ENCODE measurements at places on chromosomes 6 and 20.

- no peak for DNase-seq
These were observed 62.0 kb downstream of the RSPO3 start for GRCh38 chr6:127180426-127180825.

- no peak for DNase-seq
These were observed 351.4 kb downstream of the FOXA2 start for GRCh38 chr20:22232923-22233322.

- DNase-seq, result no peak
These were observed 34.4 kb upstream of the PTPN1 start for GRCh38 chr20:50475681-50476292.

- DNase-seq, result no peak
These were observed 42.1 kb upstream of the RIN2 start for GRCh38 chr20:19715986-19716385.

- DNase-seq, result no peak
These were observed 19.3 kb downstream of the RIPOR2 start for GRCh38 chr6:24916496-24916895.

DNA sequence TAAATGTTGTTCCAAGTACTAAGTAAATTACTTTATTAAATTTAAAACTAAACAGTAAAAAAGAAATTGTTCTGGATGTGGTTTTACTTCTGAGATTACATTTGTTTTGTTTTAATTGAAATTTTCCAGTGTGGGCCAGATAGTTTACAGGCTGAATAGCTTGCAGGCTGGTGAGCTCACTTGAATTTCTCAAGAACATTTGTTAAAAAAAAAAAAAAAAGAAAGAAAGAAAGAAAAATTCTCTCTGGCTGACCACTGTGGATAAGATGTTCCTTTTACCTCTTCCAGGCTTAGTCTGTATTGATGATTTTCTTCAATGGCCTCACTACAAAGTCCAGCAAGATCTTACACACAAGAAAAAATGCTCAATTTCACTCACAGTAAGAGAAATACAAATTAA lies 85.4 kb downstream of the PLCG1 start:
- DNase-seq, result no peak

DNA sequence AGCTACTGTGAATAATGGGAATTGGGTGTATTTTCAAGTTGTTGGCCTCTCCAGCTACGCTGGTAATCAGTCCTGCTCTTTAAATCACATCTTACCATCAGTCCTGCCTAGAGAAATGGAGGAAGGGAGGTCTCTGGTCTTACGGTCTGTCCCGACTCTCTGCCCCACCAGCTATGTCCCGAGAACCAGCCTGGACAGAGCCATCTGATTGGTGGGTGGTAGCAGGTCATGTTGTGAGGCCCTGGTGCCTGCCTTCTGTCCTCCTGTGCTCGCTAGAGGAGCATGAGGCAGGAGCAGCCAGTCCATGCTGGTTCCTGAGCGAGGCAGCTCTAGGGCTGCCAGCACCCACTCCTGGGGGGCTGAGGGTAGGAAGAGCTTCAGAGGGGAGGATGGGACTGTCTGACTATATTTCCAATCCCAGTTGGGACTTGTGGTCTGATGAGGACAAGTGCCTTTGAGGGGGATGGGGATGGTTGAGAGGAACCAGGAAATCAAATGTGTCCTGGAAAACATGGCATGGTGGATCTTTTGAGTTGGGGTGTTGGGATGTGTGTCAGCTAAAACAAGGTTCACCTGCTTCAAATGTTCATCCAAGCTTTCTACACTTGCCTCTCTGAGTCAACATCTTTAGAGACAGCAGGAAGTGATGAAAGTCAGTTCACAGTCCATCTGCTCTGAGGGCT lies 33.0 kb downstream of the SYNJ2 start:
- no peak for DNase-seq

- no peak for DNase-seq
These were observed 167.9 kb upstream of the JARID2 start for GRCh38 chr6:15077961-15078360.

DNA sequence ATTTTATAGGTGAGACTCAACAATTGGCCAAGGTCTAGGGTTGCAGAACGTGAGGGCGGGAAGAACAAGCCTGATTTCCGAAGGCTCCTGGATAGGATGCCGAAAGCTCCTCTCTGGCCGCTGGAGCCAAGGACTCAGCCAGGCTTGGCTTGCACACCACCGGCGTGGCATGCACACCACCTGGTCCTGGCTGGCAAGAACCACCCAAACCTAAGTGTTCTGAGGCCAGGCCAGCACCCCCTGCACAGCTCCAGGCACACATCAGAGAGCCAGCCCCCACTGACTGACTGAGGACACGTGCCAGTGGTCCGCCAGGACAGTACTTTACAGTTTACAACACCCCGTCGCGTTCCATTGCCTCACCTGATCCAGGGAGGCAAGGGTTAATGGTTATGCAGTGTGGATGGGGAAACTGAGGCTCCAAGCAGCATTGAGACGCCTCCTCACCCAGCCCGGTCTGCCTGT lies 414 bp downstream of the TGM2 start:
- DNase-seq, result no peak

- no peak for DNase-seq
These were observed 1037.3 kb upstream of the FLRT3 start for GRCh38 chr20:15374682-15375081.

DNA sequence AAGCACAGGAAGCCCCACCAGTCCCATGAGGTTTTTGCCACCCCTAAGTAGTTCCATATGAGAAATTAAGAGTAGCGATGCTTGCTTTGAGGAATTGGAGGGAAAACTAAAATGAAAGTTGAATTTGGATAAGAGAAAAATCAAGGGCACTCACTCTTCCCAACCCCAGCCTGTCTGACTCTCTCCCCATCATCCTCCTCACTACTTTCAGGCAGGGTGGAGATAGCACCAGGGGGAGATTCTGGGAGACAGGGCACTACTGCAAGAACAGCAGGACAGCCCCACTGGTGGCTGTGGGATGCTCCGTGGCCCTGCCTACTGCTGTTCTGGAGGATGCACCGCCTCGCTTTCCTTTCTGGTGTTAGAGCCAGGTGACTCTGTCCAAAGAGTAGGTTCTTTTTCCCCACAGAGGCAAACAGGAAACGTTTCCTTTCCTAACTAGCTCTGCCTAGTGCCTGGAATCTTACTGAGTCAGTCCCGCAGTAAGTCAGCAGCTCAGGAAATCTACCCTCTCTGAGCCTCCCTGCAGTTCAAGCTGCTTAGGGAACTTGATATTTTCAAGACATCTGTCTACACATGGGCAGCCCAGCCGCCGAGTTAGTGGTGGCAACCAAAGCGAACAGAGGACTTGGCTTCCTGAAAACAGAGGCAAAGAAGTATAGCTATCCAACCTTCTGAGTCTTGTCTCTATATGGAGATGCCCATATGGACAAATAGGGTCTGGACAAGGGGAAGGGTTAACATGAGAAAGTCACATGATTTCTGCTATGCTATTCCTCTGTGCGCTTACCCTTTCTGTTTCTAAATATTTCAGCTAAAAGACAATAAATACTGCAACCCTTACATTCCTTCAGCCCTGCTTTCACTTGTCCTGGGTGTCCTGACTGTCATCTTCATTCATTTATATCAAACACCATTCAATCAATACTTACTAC lies 11.4 kb downstream of the HLA-E start:
- no peak for DNase-seq

- DNase-seq, result no peak
These were observed 301.1 kb downstream of the EYA4 start for GRCh38 chr6:133542056-133542821.

- no peak for DNase-seq
These were observed 33.6 kb upstream of the NOP56 start for GRCh38 chr20:2618815-2619214.

- DNase-seq, result no peak
These were observed 38.6 kb downstream of the LMBRD1 start for GRCh38 chr6:69758214-69758613.

GRCh38 chr6:53440336-53440945 lies 91.7 kb upstream of the ELOVL5 start:
- no peak for DNase-seq

GRCh38 chr20:57332105-57333089 lies 2.8 kb downstream of the SPO11 start:
- no peak for DNase-seq

GRCh38 chr6:21708320-21708580 lies 114.7 kb downstream of the SOX4 start:
- DNase-seq, result no peak

DNA sequence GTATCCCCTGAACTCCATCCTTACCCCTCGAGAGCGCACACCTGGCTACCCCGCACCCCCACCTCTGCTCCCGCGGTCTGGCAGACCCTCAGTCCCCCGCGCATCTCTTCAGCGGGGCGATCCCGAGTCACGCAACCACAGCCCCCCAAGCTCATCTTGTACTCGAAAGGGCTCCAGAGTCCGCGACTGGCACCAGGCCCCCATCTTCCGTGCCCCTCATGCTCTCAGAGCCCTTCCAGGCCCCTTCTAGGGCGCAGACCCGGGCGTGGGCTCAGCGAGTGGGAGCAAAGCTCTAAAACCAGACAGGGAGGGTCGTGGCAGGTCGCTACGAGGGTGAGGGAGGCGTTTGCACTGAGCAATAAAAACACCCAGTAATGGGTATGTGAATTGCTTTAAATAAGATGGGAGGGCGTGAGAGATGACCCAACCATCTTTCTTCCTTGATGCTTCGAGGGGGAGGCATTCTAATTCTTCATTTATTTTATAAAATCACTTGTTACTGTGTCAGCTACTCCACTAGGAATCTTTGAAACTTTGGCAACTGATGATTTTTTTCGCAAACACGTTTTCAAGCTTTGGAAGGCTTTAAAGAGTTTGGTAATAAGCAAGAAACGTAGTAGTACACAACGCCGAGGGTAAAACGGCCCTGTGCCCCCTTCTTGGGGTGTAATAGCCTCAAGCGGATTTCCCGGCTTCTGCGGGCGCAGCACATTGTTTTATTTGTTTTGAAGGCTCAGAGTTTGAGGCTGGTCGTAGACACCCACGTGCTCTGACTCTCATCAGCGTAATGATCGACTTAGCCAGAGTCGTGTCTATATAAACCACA lies 42.6 kb upstream of the SUPT3H start:
- no peak for DNase-seq

DNA sequence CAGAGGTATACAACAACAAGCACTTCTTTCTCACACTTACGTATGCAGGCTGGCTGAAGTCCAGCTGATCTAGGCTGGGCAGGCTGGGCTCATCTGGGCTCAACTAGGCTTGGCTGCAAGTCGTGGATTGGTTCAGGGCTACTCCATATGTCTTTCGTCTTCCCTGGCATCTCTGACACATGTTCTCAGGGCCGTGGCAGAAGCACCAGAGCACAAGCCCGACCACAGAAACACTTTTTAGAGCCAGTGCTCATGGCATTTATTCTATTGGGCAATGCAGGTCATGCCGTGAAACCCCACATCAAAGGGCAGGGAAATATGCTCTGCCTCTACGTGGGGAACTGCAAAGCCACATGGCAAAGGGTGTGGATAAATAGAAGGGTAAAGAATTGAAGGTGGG lies 93.8 kb downstream of the RIN2 start:
- DNase-seq, result no peak

- no peak for DNase-seq
These were observed 2.3 kb downstream of the DST start for GRCh38 chr6:56640374-56640773.

DNA sequence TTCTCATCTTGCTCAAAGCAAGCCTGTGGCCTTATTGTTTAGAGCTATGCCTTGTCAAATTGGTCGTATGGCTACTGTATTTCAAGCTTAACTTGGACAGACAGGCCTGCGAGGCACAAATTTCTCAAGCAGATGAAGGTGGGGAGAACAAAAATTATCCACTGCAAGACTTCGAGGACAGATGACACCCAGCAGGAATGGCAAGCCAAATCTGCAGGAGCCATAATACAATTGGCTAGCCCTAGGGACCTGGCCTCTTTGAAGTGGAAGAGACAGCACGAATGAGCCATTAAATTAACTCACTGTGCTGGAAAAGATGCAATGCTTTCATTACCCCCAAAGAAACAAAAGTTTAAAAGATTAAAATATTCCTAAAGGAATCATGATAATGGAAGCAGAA lies 5.0 kb upstream of the BLOC1S5 start:
- no peak for DNase-seq
